Daoy (cell line): ENCODE measurements at places on chromosomes 6 and 20. TPM values are rescaled to one million over a fixed set of nuclear protein-coding genes. Genes with fewer than 3 reads are reported as not detected.

The PDYN gene
- total RNA-seq, result not detected in 2 replicates

GRCh38 chr6:1057490-1058135, 254.3 kb upstream of the FOXQ1 start:
- DNase-seq, result no peak

GRCh38 chr6:44064089-44064947, 62.9 kb downstream of the MRPL14 start:
- peak; percentile 99 for DNase-seq

The PKIB gene
- 23.7 and 29.1 TPM in 2 replicates for total RNA-seq

GRCh38 chr6:116221067-116221466, 32.8 kb downstream of the TSPYL4 start:
- no peak for DNase-seq

DNA sequence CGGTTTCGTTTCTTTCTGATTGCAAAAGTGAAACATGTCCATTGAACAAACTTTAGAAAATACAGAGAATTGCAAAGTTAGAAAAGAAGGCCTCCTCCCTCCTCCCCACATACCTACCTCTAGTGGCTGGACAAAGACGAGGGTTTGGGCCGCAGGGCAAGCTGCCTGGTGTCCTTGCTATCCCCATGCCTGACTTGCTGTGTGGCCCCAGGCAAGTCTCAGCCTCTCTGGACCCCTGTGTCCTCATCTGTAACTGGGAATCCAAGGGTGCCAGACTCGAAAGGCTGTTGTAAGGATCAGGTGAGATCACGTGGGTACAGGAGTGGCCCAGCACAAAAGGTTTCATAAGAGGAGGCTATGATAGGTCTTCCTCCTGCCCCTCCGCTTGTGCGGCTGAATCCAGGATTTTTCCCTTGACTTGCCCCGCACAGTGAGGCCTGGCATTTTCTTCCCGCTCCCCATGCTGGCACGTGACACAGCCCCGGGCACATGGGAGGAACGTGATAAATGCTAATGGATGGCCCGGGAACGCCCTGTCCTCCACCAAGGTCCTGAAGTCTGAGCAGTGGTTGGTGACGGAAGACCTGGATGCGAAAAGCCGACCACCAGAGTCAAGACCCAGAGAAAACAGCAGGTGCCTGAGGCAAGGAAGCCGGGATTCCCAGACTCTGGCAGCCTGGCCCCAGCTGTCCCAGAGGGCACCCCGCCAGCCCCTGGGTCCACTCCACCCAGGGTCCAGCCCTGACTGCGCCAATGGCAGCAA, 55.8 kb downstream of the UBE2V1 start:
- DNase-seq, result no peak

The DYNLT2 gene
- total RNA-seq, result 1.8 and 2.3 TPM in 2 replicates

- no peak for DNase-seq
Observed at GRCh38 chr6:41426888-41427641, 91.7 kb downstream of the NCR2 start.

The TMEM244 gene
- total RNA-seq, result 2.7 TPM in 1 of 2 replicates, not detected in the other

DNA sequence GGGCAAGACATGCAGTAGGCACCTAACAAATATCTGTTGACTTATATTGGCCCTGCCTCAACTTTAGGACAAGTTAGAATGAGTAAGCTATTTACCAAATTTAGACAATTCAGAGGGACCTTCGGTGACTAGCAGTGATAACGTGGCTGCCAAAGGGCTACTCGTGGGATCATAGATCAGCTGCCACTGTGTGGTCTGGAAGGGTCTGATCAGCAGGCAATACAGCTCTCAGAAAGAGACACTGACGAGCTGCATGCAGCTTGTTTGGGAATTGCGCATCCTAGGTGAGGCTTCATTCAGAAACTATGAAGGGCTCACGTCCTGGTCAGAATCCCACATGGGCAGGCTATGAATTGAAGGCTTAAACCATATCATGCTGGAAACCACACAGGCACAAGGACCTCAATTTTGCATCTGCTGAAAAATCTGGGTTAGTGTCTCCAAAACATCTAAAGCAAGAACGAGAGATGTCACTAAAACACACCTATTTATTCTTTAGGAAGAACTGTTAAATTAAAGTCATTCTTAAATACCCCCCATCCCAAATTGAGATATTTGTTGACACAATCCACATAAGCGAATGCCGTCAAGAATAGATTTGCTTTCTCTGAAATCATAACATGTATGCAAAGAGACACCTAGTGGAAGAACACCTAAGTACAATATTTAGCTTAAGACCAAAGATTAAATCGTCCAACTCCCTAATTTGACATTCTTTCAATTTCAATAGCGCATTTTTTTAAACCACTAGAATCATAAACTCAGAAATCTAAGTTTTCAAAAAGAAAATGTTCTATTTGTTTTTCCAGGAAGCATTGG, 79.6 kb downstream of the IPCEF1 start:
- no peak for DNase-seq

The SLA2 gene
- not detected in 2 replicates for total RNA-seq

DNA sequence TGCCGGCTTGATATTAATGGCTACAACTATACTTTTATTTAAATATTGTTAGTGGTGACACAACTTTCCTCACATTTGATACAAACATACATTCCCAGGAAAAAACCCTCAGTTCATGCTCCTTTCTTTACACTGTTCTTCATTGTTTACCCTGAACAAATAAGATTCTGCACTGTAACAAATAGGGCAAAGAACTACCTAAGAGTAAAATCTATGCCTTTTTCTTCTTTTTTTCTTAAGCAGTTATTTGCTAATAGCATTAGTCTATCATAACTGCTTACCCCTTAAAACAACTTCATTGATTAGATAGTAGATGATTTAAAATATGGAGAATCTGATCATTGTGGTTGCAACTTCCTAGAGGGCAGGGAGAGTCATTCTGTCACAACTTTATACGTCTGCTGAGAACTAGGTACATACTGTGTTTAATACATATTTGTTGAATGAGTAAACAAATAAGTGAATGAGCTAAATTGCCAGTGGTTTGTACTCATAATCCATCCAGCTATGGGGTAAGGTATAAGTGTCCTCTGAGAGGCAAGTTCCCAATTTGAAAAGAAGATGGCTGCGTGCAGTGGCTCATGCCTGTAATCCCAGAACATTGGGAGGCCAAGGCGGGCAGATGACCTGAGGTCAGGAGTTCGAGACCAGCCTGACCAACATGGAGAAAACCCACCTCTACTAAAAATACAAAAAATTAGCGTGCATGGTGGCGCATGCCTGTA, 161.0 kb downstream of the CDK19 start:
- no peak for DNase-seq

- DNase-seq, result peak; percentile 81
Observed at GRCh38 chr6:150813993-150814359, 51.5 kb upstream of the MTHFD1L start.

DNA sequence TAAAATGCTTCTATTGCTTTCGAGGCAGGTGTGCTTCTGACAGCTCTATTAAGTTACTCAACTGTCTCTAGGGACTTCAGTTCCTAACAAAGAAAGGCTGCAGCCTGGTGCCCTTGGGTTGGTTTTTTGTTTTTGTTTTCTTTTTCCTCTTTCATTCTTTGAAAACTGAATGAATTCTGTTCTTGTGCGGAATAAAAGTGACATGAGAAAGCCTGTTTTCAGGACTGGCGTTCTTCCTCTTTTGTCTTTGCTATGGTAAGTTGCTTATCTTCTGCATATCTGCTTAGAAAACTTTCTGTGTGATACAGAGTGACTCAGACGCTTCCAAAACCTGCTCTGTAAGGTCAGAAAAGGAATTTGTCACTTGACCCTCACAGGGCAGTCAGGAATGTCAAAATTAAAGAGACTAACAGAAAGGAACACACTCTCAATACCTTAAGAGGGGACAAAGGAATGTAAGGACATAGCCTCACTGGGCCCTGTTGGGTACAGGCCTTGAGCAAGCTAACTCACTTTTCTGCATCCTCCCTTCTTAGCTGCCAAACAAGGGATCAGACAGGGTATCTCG, 56.2 kb upstream of the NHSL1 start:
- DNase-seq, result peak; percentile 19
